Cerebellum (tissue), 4 donors: ENCODE measurements at places on chromosomes 3 and 15.

DNA sequence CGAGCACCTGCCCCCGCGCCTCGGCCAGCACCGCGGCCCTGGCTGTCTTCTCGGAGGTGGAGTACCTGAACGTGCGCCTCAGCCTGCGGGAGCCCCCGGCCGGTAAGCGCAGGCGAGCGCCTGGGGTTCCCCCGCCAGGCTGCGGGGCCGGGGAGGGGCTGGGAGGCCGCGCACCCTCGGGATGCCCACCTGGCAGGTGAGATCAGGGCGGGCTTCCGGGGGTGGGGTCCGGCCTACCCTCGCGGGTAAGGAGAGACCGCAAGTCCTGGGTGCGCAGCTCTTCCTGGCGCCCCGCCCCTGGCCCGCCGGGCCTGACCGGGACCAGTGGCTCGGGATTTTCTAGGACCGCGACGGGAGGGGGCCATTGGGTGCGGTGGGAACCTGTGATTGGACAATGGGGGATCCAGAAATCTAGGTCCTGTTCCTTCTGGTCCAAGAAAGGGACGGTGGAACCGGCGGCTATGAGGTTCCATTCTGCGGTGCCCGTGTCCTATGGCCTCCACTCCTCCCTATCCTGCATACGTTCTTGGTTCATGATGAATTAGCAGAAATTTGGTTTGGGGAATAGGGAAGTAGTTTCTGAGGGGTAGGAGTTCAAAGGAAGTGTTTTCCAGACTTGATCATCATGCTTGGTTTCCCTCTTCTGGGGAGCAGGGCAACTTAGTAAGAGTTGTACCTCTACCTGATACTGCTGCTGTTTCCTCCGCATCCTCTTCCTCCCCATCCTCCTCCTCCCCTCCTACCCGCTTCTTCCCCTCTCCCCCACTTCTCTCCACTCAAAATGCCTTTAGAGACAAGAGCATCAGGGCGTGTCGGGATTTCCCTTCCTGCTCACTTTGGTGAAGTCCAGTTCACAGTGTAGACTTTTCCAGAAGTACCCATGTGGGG lies 808 bp downstream of the ARRDC4 start:
- DNase-seq = peak; percentile 45

DNA sequence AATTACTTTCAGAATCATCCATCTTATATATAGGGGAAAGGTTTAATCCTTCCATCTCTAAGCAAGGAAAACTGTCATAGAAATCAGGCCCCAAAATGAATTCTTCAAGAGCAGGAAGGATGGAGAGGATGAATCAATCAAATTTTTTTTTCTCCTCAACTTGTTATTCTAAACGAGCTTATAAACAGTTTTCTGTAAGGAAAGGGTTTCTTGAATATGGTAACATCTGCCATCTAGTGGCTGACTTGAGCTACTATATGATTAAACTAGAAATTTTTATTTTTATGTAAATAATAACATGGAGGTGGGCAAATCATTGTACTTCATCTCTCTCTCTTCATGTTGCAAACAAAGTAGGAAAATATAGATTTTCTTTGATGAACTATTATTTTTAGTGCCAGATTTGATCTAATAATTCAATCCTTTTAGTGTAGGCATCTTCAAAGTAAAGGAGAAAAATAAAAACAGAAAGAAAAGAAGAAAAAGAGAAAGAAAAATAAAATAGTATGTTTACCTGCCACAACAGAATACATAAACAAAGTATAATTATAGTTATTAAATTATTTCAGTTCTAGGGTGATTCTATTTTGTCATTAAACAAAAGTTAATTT lies 146.6 kb downstream of the SERPINI1 start:
- peak; percentile 34 for DNase-seq

- DNase-seq = peak; percentile 14
Measured at GRCh38 chr3:20316238-20316637, 130.2 kb upstream of the SGO1 start.

DNA sequence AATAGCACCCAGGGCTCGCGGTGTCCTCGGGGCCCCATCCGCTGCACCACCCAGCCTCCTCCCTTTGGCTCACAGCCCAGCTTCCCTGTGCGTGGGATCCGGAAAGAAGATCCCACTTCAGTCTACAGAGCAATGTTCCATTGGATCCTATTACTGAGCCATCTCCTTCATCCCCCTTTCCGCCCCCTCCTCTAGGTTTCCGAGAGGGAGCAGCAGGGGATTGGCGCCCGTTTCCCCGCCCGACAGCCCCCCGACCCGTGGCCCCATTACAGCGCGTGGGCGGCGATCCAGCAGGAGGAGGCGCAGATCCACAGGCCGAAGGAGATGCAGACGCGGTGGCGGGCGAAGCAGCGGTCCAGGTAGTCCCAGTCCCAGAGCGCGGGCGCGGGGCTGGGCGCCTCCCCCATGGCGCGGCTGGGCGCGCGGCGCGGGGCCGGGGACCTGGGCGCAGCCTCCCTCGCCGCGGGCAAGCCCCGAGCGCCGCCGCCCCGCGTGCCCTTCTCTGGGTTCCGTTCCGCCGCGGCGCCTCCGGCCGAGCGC lies 340 bp downstream of the TMEM44 start:
- DNase-seq = no peak

DNA sequence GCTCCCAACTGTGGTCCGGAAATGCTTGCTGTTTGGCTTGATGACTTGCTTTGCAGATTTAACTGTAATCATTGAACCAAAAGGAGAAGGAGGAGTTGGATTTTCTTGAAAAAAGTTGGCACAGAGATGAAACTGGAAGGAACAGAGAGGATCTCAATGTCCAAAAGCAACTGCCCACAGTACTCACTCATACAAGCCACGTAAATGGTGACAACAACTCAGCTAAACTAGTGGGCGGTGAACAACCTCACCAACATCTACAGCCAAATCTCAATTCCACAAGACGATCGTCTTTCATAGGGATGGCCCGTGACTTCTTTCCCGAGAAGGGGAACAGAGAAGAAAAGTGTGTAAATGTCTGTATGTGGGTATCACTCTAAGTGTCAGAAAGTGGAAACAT lies 48.1 kb downstream of the MYO5C start:
- DNase-seq = no peak

GRCh38 chr15:72965671-72966070 lies 86.6 kb upstream of the NEO1 start:
- DNase-seq = no peak

DNA sequence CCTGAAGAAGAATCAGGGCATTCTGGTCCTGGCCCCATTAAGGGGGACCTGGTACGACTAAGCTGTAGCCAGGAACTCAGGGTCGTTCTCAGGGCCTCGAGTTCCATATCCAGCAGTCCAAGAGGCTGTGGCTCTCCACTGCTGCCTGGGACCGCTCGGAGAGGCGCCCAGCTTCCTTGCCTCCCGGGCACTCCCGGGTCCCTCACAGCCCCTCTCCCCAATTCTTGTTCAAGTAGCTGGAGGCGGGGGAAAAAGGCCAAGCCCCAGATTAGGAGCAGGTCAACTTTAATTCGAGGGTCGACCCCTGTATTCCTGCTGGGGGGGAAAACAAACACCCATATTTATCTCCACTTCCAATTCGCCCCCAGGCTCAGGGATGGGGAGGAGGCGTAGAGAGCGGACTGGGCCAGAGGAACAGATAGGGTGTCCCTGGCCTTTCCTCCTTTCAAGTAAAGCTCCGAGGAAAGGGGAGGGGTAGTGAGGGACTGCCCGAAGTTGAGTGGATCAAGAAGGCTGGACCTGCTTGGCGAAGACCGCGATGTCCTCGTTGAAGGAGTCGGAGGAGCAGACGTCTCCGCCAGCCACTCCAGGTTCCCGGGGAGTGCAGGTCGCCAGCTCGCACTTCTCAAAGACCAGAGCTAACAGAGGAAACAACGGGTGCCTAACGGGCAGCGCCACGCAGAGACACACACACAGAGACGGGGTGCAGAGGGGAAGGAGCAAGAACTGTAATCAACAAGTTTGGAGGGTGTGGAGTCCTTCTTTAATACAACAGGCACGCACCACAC lies 4.4 kb downstream of the MEIS2 start:
- no peak for DNase-seq

DNA sequence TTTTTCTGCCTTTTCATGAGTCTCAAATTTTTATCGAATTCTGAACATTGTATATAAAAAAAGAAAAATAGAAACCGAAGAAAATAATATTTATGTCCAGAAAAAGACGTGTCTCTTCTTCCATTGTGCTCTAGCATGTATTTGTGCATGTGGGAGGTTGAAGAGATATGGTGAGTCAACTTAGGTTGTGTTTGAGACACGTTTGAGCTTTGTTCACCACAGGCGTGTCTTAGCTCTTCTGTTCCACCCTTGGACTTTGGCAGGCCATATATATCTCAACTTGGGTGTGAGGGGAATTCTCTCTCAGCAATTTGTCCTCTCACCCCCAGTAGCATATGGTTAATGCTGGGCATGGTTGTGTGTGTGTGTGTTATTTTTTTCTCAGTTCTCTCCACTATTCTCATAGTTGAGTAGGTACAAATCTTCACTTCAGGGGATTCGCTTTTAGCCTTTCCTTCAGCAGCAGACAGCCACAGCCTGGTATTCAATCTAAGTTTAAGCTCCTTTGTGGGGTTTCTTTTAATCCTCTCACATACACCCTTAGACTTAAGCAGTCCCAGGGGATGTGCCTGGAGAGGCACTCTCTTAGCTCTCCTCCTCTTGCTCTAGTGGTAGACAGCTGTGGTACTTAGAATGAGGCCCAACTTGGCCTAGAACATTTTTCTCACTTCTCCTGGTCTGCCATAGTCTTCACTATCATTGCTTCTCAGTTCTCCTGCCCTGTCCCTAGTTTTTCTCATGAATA lies 286.5 kb upstream of the RBMS3 start:
- no peak for DNase-seq

GRCh38 chr15:84654689-84655453 lies 788 bp upstream of the WDR73 start:
- DNase-seq = peak; percentile 75

GRCh38 chr3:104510131-104510849 lies 856.4 kb upstream of the ALCAM start:
- no peak for DNase-seq

- peak; percentile 10 for DNase-seq
Measured at GRCh38 chr3:3127432-3128010, 781 bp downstream of the TRNT1 start.
